Small intestine (tissue), 16 donors: ENCODE measurements at places on chromosomes 2 and 18. TPM values are rescaled to one million over a fixed set of nuclear protein-coding genes. Genes with fewer than 3 reads are reported as not detected.

RGPD4 gene
- not detected for polyA plus RNA-seq

COL4A3 gene
- not detected for polyA plus RNA-seq

CLEC4F gene
- polyA plus RNA-seq, result 0.22 TPM

CAPN14 gene
- polyA plus RNA-seq, result 0.06 TPM

RPRM gene
- polyA plus RNA-seq, result not detected

DNA sequence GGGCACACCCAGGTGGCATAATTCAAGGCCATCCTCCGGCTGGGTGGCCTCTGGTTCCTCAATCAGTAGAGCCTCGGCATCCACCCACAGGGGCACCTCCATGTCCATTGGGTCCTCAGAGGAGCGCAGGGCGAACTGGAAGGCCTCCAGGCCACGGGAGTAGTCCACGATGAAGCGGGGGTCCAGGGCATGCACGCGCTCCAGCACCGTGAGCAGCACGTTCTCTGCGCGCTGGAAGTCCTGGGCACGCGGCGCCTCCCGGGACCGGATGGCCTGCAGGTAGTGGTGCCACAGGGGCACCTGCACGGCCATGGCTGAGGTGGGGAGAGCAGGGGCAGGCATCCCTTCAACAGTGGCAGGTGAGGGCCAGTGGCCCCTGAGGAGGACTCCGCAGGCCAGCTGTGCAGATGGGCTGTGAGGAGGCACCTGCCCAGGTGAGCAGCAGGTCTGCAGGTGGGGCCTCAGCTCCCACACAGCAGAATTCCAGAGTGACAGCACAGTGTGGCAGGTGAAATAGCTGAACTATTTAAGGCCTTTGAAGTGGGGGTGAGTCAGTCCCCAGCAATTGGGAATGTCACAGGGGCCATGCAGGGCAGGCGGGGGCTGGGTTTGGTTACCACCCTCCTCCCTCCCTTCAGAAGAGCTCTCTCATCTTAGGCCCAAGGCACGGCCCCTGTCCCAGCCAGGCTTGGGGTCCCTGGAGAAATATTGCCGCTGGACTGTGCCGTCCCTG, at the start of gene MAB21L4:
Gene MAB21L4, minus strand, starts transcription at position 501 of the 733 bp plus-strand sequence. Its CDS starts 159 bp downstream, at position 342.
- peak; percentile 51 for DNase-seq

GRCh38 chr2:62577994-62578781, 72.2 kb upstream of the TMEM17 start:
- no peak for DNase-seq

- no peak for DNase-seq
These were observed 142.2 kb downstream of the UBE2E3 start for GRCh38 chr2:181122601-181123000.

- no peak for DNase-seq
These were observed 89.1 kb downstream of the NDUFA10 start for GRCh38 chr2:239935789-239936758.

GRCh38 chr2:62287899-62288880, 92.3 kb downstream of the B3GNT2 start:
- DNase-seq, result peak; percentile 43

GRCh38 chr18:61687317-61687716, 205.5 kb downstream of the RNF152 start:
- no peak for DNase-seq

GRCh38 chr18:40019797-40020392, 1935.1 kb upstream of the PIK3C3 start:
- DNase-seq, result no peak

DNA sequence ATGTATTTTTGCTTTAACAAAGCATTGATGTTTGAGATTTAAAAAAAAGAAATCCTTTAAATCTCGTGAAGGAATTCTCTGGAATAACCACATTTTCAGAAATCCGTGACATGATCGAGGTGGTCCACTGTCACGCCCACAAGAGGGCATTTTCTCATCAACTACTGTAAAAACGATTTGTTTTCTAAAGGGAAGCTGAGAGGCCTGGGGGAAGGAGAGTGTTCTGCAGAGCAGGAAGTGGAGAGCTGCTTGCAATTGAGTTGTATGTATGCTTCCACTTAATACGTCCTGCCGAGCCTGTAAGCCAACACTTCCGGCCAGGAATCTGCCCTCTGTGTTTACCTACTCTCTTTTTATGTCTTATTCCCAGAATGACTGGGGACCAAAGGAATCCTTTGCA, 19.4 kb downstream of the KLHL29 start:
- DNase-seq, result peak; percentile 49

GRCh38 chr2:67642046-67642382, 244.9 kb downstream of the ETAA1 start:
- DNase-seq, result peak; percentile 15

DNA sequence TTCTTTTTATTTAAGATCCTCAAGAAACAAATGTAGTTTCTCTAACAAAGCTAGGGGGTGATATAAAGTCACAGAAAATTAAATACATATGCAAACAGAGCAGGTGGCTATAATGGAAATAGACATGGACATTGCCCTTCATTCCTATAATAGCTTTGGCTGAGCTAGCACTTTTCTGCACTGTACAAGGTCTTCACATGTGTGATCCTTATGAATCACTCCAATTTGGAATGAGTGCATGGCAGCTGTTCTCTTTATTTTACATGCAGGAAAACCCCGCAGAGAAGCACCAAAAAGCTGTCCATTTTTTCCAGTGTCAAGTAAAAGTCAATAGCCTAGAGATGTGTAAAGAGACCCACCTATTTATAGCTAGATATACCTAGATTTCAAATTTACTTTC, 747.4 kb upstream of the SLC8A1 start:
- no peak for DNase-seq

DNA sequence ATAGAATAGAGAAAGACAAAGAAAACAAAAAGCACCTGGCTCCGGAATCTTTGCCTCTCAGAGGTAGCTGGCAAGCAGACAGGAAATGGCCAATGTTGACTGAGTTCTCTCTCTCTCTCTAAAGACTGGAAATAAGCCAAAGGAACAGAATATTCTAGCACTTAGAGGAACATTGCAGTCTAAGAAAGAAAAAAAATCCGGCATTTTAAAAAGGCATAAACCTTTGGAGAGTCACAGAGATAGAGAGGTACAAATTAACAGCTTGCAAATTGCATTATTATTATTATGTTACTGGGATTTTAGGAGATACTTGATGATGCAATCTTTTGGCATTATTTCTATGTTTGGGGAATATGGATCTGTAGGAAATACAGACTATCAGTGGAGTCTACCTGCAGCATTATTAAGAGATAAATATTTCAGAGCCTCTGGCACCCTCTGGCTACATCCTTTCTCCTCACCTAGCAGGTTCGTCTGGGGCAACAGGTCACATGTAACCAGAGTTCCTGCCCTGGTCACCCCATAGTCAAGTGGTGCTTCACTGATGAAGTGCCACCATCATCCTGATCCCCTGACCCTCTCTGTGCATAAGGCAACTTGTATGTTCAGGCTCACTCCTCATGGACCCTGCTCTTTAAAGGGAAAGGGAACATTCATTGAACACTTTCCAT, 318.9 kb upstream of the ACVR2A start:
- DNase-seq, result peak; percentile 5

- no peak for DNase-seq
These were observed 32.2 kb downstream of the RFX8 start for GRCh38 chr2:101442667-101443061.
